ENCODE measurements at places on chromosomes 6 and 20. TPM values are rescaled to one million over a fixed set of nuclear protein-coding genes. Genes with fewer than 3 reads are reported as not detected.

The DSP gene
- 50.1 TPM for total RNA-seq

The TCF15 gene
- total RNA-seq, result not detected

The TSHZ2 gene
- not detected for total RNA-seq

The LY6G6D gene
- not detected for total RNA-seq

The ARMC12 gene
- total RNA-seq, result 0.47 TPM

The THBD gene
- 23.8 TPM for total RNA-seq

The SLC26A8 gene
- not detected for total RNA-seq

The PTK6 gene
- total RNA-seq, result 2.4 TPM

The PPARD gene
- total RNA-seq, result 5.5 TPM

The ZSCAN12 gene
- total RNA-seq, result 1.5 TPM

The SGK2 gene
- total RNA-seq, result 5.6 TPM

The SIRPB2 gene
- not detected for total RNA-seq

The FAM110A gene
- 10.5 TPM for total RNA-seq

The ATP6V1G2 gene
- 0.62 TPM for total RNA-seq

The TFAP2B gene
- not detected for total RNA-seq

The GPLD1 gene
- 1.0 TPM for total RNA-seq

The MROH8 gene
- total RNA-seq, result 0.79 TPM

The RFX6 gene
- not detected for total RNA-seq

The HEY2 gene
- not detected for total RNA-seq

The GPR6 gene
- total RNA-seq, result not detected

All from A549 treated with CpdA at 1 μM for 4 hours (cell line).